ENCODE measurements at places on chromosomes 2 and 18.

DNA sequence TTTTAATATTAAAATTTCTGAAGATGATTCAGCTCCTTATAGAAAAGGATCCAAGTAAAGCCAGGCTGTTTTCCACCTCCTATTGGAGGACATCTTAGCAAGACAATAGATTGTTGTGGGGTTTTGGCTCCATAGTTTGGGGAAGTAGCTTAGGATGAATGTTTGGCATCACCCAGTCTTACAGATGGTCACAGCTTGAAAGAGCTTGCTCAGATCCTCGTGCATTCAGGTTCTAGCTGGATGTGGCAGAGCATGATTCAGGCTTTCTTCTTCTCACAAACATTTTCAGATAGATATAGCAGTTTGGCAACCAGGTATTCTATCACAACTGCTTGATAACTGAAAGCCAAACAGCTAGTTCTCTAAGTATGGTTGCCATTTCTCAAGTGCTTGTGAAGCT, 23.6 kb upstream of the PDCL3 start:
- DNase-seq: no peak

- DNase-seq: no peak
These were observed 26.2 kb downstream of the RPRD1A start for GRCh38 chr18:36041146-36041545.

DNA sequence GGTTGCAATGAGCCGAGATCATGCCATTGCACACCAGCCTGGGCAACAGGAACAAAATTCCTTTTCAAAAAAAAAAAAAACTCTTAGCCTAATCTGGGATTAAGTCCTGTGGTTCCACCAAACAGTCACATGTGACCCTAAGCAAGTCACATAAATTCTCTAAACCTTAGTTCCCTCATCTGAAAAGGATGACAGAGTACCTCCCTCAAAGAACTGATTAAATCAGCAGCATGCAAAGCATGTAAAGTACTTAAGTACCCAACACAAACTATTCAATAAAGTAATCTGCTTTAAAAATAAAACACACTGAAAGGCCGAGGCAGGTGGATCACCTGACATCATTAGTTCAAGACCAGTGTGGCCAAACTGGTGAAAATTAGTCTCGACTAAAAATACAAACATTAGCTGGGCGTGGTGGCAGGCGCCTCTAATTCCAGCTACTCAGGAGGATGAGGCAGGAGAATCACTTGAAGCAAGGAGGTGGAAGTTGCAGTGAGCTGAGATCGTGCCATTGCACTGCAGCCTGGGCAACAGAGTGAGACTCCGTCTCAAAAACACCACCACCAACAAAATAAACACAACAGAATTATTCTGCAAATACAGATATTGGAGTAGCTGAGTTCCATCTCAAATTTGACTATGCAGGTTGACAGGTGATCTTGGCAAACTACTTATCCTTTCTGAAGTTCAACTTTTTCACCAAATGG, 7.0 kb downstream of the USP34 start:
- no peak for DNase-seq

DNA sequence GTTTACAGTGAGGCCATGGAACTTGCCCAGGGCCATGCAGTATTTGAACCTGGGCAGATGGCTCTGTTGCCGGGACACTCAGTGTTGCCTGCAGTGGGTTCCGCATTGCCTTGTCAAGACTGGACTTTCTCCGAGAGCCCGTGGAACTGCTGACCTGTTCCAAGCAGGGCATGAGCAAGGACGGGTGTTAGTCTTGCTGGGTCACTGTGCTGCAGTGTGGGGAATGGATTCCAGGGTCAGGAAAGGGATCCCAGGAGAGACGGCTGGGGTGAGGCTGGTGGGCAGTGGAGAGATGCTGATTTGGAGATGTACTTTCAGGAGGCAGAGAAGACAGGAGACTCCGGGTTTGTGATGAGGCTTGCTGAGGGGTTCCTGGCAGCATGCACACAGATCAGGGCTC, 348.7 kb upstream of the HS6ST1 start:
- DNase-seq: no peak

- no peak for DNase-seq
These were observed 38.4 kb upstream of the HDAC4 start for GRCh38 chr2:239438995-239439753.

DNA sequence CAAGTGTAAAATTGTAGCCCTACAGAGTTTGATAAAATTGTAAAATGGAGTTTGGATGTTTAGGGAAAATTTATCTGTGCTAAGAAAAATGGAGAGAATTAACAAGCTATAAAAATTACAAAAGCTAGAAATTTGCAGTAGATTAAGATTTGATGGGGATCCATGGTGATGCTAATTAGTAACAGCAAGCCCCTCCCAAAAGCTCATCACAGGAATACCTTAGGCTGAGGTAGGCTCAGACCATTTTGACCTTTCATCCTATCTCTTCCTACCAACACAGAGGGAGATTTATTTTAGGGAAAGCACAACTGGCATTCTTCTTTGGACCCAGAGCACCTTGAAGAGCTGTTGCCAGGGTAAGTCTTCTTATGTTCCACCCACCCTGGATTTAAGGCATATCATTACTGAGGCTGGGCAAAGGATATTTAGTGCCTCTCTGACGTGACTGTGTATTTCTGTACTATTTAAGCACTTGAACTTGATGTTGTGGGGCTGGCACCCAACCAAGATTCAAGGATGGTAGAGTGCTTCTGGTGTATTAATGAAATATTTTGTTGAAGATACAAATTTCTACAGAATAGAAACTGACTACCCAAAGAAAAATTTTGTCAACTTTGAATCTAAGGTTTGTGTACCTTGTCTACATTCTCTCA, 70.8 kb upstream of the SLC39A10 start:
- DNase-seq: no peak

- no peak for DNase-seq
These were observed 33.7 kb upstream of the ZNF516 start for GRCh38 chr18:76528477-76529432.

- DNase-seq: no peak
These were observed 27.3 kb upstream of the COPS8 start for GRCh38 chr2:237058423-237058822.

DNA sequence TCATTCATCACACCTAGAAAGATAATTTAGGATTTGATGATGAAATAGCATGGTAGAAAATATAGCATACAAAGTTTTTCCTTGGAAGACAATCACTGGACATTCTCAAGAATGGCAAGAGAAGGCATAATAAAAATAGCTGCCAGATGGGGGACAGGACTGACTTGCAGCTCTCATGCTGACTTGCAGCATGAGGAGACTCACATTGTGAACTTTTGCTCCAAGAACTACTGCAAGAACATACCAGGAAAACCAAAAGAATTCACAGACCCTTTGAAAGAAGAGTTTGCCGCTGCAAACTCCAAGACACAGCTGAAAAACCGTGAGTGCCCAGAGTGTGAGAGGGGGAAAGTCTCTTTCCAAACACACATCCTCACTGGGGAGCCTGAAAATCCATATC, 47.0 kb downstream of the CRYGD start:
- DNase-seq: no peak

GRCh38 chr2:172233987-172234715, 131.5 kb upstream of the DLX2 start:
- no peak for DNase-seq

DNA sequence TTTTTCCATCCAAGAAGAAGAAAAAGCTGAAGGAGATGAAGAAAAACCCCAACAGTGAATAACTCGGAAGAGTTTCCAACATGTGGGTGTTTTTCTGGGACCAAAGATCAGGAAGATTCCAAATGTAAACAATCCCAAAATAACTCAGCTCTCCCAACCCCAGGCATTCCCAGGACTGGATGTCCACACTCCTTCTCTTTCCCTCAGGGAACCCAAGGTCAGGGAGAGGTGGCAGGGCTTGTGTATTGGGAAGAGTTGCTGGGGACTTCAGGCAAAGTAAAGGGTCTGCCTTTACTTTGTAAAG, 268.0 kb downstream of the DYSF start:
- DNase-seq: no peak

DNA sequence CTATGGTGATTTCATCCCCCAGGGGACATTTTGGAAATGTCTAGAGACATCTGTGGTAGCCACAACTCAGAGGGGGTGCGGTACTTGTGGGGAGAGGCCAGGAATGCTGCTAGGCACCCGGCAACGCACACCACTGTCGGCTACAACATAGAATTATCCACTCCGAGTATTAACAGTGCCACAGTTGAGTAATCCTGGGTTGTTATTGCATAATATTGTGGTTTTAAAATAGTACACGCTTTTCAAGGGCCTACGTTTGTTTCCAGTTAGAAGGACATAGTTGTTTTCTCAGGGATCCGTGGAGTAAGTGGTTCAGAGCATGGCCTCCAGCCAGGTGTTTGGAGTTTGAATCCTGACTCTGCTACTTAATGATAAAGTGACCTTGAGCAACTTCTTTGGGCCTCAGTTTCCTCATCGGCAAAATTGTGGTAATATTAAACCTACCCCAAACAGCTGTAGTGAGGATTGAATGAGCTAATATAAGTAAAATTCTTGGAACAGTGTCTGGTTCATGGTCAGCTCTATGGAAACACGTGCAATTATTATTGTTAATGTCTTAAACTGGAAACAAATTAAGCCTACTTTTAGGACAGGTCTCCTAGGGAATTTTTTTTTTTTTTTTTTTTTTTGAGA, 24.5 kb downstream of the CYP27A1 start:
- DNase-seq: no peak

DNA sequence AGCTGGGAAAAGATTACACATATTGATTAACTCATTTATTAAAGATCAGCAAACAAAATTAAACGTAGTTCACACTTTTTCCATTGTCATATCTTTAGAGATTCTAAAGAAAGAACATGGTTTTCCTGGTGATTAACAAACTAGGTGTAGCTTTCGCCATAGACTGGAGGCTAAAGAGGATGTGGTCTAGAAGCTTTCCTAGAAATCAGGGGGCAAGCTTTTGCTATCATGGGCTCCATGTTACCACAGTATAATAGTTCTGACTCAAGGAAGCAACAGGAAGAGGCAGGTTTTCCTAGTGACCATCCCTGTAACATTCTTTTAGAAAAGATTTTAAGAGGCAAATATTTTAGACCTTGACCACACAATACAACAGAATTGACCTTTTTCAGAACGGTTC, 232.7 kb downstream of the METTL4 start:
- DNase-seq: no peak

GRCh38 chr2:196331143-196331542, 159.8 kb upstream of the STK17B start:
- DNase-seq: no peak

DNA sequence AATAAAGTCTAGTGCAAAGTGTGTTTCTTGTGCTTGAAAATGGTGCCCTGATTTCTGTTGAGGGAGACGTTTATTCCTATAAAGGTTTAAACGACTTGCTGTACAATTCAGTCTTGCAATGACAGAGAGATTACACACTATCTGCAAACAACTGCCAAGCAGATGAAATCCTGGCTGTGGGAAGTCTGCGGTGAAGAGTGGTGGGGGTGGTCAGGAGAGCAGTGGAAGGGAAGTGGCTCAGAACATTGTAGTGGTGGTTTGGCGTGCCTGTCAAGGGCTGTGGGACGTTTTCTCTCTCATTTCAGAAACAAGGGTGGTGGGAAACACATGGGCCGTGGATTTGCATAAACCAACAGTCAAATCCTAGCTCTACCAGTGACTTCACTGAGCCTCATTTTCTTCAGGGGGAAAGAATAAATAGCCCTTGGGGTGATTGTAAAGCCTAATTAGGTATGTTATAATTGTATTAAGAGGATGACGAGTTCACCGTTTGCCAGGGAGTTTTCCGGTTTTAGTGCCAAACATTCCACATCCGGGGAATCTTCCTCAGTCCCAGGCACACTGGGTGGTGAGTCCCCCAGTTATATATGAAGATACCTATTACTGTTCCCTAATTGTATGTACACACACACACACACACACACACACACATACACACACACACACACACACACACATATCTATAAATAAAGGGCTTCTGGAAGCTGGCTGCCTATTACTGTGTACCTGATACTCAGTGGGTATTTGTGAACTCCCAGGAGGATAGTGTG, 115.0 kb downstream of the SPTBN1 start:
- peak; percentile 87 for DNase-seq

DNA sequence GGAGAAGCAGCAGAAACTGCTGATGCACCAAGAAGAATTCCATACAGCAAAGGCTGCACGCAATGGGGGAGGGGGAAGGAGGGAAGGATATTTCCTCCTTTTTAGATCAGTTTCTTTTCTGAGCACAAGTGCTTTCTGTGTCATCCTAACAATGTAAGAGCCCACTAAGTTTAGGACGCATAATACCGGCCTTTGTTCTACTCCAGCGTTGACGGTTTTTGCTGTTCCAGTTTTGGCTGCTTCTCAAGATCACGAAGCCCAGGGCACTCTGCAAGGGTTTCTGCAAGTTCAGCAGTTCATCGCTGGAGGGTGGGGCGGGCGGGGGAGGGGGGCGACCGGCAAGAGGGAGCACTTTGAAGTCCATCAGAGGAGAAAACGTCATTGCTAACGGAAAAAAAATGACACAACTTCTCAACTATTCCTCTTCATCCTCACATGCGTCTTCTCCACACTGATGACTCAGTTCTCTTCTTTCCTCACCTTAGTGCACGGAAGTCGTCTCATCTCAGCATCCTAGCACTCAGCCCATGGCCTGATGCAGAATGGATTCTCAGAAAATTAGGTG, 8.7 kb downstream of the FAM178B start:
- peak; percentile 8 for DNase-seq

DNA sequence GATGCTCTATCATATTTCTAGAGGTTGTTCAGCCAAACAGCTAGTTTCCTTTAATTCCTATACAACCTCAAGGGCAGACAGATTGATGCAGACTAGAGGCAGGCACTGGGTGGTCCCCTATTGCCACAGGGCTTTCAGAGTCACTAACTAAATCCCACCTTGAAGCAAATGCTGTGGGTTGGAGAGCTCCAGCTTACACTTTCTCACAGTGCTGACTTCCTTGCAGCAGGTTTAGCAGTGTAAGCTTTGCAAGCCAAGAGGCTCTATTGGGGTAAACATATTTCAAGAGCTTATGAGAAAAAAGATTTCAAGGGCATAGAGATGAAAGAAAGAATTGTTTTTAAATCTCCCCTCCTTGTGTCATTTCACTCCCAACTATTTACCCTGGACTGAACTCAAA, 366.5 kb upstream of the CRIM1 start:
- DNase-seq: no peak

GRCh38 chr18:58580623-58581022, 48.3 kb downstream of the ALPK2 start:
- no peak for DNase-seq

DNA sequence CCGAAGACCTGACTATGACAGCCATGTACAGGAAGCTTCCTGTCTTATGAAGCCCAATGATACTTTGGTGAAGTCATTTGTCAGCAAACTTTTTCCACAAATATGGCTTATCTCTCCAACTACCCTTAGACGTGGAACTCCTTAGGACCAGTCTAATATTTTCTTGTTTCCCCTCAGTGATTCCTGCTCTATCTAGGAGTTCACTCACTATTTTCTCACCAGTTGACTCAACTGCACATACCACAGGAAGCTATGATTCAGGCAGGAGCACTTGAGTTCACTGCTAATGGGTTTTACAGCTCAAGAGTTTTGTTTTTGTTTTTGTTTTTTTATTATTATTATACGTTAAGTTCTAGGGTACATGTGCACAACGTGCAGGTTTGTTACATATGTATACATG, 109.3 kb downstream of the ANTXR1 start:
- DNase-seq: no peak

Measured in stimulated activated CD4-positive, alpha-beta T cell treated with anti-CD3 and anti-CD28 coated beads, Interleukin-1b, Interleukin-23, amount 100 ng/mL, for 48 hours (primary cell).